HepG2 (cell line): ENCODE measurements at places on chromosomes 1 and 21.

DNA sequence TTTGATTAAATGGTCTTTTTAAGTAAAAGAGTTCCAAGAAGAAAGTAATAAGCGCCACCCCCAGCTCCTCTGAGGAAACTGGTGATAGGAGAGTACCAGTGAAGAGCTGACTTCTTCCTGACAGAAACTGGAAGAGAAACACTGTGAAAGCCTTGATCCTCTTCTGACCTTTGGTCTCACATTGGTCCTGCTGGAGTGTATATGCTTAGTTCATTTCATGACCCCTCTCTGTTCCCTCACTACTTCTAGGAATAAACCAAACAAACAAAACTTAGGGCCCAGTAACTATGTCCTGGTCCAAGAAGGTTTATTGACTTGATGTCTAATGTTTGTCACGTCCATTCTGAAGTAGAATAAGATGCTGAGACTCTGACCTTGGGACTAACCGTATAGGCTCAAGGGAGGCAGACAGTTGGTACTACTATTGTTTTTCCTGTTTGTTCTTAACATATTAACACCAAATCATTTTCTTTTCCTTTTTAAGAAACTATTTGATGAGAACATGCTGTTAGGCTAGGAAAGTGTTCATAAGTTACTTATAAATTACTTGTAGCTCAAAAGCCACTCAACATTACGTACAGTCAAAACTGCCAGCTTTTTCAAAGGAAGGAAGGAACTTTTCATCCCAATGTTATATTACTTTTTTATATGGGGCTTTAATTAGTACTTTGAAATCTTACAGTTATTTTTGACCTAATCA is 57.9 kb downstream of the MIER1 start:
- DNase-seq, result peak; percentile 12

DNA sequence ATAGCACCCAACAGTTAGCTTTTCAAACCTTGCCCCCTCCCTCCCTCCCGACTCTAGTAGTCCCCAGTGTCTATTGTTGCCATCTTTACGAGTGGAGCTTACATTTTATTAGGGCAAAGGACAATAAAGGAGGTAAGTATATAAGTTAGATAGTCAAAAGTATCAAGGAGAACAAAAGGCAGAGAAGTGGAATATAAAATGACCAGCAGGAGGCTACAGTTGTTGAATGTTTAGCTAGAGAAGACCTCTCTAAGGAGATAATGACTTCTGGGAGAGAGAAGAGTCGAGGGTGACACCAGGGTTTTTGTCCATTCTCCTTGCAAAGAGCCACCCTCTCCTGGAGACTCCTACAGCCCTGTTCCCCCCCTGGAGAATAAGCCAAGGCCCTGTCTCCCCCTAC is 48.7 kb downstream of the SYT6 start:
- DNase-seq, result no peak

DNA sequence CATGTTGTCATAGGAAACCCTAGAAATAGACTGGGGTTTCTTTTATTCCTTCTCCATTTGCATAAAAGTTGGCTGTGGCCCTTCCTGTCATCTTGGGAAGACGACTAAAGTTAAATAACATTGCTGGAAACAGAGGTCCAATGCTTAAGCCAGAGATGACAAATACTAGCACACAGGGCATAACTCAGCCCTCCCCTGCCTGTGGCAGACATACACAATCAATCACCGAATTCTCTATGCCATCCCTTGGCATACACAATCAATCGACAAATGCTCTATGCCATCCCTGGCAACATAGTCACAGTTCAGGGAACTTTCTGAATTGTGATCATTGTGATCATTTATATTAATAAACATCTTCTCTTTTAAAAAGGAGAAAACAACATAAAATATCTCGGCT is 229.4 kb downstream of the KAZN start:
- no peak for DNase-seq

DNA sequence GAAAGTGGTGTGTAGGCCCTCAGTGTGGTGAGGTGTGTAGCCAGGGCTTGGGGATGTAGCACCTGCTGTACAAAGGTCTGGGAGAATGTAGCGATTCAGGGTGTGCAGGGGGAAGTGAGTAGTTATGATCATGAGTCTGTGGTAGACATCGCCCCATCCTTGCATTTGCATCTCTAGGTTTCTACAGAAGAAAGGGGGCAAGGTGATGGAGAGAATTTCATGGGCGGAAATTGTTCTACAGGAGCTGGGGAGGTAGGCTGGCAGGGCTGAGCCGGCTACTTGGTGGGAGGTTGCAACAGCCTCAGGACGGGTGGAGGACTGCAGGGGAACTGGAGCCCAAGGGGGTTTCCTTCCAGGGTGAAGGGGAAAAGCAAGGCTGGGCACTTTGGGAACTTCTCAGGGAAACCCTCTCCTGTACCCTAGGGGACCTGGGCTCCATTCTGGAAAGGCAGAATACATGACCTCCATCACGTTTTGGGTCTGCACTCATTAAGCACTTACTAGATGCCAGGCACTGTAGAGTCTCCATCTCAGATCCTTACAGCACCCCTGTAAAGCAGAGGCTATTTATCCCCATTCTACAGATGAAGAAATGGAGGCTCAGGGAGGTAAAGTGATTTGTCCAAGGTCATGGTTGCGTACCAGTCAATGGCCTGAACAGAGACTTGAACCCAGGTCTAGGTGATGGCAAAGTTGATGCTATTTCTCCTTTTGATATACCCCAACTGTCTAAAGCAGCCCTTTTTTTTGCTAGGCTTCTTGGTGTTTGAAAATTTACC is 14.5 kb upstream of the TNFRSF1B start:
- no peak for DNase-seq

DNA sequence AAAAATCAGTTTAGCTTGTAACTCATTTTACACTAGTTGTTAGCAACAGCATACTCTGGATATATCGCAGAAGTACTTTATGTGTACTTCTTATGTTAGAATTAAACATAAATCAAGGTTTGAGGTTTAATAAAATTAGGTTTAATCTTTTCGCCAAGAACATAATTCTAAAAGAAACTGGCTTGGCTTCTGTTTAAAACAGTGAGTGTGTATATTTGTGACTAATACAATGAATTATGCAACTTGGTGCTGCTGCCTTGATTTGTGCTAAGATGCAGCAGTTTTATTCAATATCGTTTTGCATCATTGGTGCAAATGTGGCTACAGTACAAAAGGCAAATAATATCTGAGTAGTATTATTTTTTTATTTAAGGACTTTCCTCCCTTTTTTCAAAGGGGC is 44.8 kb downstream of the USP25 start:
- DNase-seq, result no peak

DNA sequence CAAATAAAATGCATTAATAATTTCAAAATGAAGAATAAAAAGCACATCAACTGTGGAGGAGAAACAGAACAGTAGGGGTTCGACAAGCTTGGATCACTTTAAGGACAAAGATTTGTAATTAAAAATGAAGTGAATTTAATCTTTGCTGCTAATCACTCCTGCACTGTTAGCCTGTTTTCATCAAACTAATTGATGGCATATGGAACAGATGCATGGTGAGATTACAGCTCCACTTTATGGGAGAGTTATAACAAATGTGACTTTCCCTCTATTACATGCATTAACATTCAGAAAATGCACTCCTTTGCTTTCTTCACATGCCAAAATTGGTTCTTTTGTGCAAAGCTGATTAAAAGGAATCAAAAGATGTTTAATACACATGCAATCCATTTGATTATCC is 207.2 kb upstream of the C21orf91 start:
- DNase-seq, result no peak

GRCh38 chr1:179046808-179047635 is 21.3 kb downstream of the FAM20B start:
- no peak for DNase-seq

GRCh38 chr1:6460301-6461050 is 5.5 kb downstream of the TNFRSF25 start:
- no peak for DNase-seq

GRCh38 chr1:110087812-110088738 is 17.6 kb upstream of the ALX3 start:
- peak; percentile 54 for DNase-seq

DNA sequence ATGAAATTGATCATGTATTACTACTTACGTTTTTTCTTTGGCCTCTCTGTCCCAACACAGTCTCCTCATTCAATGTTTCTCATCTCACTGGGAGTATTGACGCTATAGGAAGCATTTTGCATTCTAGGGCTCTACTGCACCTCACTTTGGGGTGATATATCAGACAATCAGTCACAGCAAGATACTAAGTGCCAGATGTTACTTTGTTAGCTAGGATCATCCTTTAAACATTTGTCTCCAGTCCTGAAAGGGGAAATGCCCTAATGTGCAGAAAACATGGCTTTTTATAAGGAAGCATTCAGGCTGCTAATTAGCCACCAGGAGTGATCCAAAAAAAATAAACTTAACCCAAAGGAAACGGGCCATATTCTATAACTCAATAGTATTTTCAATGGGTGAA is 409.1 kb downstream of the RWDD3 start:
- no peak for DNase-seq

DNA sequence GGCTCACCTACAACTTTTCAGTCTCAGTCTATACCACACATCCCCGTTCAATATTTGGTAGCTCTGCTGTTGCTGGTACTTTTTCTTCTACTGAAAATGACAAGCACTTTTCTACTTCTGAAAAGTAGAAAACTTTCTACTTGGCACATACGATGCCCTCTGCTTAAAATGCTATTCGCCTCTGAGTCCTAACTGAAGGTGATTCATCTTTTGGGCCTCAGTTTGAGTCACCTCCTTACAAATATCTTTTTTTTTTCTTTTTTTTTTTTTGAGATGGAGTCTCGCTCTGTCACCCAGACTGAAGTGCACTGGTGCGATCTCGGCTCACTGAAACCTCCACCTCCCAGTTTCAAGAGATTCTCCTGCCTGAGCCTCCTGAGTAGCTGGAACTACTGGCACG is 136.0 kb upstream of the CYYR1 start:
- DNase-seq, result no peak

DNA sequence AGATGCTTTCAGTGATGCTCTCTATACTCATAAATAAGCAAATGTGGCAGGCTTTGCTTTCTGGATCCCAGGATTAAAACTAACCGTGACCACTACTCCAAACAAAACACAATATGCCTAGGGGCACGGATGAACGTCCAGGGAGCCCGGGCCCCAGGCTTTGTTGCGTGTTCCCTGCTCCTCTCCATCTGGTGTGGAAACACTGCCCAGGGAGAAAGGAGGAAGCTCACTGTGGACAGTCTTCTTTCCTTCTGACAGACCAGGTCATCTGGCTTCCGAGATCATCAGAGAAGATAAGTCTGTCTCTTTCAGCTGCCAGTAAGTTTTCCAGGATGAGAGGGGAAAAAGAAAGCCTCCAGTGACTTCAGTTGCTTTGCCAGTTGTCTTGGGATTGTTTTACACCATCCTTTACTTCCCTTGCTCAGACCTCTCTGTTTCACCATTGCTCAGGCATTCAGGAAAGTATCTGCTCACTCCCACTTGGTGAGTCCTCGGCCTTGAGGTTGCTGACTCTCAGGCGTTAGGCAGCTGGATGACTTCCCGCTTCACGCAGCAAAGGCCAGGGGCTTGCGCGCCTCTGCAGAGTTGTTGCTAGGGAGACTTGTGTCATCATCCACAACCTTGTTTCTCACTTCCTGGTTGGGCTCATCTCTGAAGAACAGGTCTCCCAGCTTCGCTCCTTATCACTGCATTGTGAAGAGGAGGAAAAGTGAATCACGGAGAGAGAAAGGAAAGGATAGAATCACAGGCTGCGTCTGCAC is 20.6 kb upstream of the PGD start:
- DNase-seq, result no peak

- peak; percentile 64 for DNase-seq
These were observed 79.6 kb downstream of the ST3GAL3 start for GRCh38 chr1:43786960-43787359.

DNA sequence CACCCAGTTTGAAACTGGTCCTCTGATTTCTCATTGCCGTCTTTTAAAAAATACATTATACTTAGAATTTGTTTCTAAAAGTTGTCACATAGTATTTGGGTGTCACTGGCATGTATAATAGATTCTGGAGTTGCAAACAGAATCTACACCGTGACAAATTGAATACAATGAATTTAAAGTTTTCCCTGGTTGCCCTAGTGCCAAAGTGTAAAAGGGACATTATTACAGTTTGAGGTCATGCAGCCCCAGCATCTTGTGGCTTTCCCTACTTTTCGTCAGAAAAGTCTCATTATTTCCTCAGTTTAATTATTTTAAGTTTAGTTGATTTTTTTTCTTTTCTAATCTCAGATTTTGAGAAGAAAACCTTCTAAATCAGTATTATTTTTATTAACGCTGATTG is 155.9 kb downstream of the DISP1 start:
- DNase-seq, result no peak

DNA sequence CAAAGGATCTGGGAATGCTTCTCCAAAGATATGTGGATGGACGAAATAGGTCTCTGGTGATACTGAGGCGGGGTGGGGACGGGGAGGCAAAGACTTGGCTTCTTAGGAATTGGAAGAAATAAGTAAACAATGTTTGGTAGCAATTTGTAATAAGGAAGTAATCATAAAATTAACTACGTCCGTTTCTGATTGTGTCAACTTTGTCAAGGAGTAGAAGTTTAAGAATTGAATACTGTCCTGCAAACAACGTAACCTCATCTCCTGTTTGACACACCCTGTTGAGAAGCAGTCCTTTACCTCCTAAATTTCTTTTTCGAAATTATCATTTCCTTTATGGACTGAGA is 471 bp downstream of the POLR3C start:
- DNase-seq, result no peak

DNA sequence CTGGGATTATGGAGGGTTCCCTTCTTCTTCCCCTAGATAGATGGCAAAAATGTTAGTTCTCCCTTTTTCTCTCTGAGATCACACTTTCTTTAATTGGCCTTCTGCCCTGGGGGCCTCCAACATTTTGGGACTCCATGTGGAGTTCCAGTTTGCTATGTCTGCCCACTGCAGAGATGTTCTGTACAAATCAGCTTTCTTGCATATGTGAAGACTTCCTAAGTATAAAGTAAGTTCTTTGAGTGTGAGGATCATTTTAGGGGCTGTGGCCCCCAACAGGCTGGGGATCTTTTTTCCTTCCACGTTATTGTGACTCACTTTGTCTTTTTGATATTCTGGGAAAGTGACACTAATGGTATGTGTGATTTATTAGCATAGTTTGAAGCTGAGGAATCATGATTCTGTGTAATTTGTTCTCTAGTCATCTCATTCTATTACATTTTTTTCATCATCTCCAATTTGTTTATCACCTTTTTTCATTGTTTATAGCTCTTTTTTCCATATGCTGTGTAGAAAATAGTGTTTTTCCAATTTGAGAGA is 48.2 kb downstream of the HHAT start:
- no peak for DNase-seq

DNA sequence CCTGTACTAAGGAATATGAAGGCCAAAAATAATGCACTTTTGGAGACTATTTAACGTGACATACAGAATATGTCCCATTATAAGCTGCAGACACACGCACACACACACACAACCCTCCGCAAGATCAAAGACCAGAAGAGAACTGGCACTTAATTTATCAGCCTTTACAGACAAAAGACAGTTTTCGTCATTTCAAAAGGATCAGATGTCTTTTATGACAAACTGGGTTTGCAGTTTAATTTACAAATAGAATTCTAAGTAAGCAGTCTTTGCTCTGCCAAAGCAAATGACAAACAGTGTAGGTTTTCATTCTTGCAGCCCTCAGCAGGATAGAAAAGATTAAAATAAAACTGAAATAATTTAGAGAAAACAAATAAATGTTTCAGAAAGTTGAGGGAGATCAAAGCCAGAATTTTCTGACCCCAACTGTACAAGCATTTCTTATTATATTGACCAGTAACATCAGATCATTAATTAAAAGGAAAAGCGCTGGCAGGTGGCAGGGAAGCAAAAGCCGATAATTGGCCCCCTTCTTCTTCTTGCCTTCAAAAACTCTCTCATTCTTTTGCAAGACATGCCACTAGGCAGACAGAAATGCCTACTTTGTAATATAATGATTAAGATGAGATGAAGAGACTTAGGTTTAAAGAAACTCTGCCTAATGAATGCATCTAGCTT is 169.0 kb downstream of the DENND1B start:
- DNase-seq, result no peak
